Stimulated activated CD8-positive, alpha-beta memory T cell treated with anti-CD3 and anti-CD28 coated beads, Interleukin-7, amount 100 ng/mL, for 24 hours (primary cell): ENCODE measurements at places on chromosomes 2 and 18.

DNA sequence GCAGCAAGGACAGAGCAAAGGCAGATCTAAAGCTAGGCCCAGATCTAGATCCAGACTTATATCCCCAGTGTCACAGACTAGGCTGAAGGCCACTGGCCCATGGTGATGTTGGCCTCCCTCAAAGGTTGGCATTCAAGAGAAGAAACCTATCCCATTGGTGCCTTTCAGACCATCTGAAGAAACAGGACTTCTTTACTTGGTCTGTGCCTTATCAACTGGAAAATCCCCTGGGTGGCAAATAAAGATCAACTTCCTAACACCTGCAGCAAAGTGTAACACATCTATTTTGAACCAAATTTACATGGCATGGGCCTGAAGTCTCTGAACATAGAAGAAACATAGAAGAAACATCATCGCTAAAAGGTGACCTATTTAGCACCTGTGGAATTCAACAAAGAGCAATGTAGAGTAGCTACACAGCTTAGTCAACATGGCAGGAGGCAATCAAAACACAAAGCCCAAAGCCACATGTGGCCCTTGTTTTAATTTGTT, 35.8 kb downstream of the METTL4 start:
- no peak for DNase-seq

- no peak for DNase-seq
Observed at GRCh38 chr18:63145851-63146555, 173.6 kb downstream of the BCL2 start.

DNA sequence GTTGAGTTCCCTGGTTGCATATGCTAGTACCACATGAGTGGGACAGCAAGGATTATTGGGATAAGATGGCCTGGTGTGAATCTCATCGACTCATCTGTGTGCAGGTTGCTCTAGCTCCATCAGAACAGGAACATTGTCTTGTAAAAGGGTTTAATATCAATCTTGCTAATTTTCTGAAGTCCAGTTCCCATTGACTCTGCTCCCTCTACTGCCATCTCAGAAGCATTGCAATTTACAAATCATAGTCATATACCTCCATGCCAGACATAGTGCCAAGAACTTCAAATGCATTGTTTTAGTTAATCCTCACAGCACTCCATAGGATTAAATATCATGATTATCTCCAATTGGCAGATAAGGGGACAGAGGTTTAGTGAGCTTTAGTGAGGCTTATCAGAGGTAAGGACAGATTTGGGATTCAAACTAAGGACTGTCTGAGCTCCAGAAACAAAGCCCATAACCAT, 4.8 kb upstream of the STAT4 start:
- DNase-seq = no peak

DNA sequence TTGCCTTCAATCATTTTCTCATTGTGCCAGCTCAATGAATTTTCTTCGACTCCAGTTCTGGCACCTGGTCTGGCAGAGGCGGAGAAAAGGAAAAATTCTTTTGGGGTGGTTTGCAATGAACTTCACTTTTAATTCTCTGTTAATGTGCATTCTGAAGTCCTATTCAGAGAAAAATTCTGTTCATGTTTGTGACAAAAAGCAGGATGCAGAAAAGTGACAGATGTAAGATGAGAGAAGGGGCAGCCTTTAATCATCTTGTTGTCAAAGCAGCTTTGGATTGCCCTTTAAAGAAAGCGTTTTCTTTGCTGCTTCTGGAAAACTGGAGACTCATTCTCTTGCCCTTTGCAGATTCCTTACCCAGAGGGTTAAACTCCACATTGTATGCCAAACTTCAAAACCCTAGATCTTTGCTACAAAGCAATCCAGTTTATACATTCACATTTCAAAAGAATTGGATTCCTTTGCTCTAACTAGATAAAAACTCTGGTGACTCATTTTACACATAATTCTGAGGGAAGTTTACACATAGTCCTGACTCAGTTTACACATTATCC, 94.6 kb upstream of the CAVIN2 start:
- no peak for DNase-seq

DNA sequence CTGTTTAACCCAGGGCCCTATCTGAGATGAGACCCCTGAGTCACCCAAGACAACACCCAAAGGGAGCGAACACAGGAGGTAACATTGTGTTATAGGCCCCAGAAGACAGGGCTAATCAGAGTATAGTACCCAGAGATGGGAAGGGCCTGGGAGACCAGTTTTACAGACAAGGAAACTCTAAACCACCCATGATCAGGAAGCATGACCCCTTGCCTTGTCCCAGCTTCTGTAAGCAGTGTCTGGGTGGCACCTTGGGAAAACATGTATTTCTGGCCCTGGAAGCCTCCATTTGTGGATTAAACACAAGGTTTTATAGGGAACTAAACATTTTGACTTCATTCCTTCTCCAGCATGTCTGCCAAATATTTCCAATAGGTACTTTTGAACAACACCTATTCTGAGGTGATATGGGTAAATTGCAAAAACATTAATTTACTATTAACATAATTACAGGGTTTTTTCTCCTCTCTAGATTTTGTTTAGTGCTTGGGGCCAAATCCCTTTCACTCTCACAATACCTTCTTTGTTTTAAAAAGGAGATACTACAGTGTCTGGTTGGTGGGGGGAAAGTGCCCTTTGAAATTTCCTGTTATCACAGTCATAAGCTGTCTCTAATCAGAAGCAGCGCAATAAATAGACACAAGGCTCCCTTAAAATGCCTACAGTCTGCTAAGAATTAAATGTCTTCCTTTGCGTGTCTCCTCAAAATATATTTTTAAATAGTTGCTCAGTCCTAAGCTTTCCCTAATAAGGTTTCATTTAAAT, 341.1 kb downstream of the BCL11A start:
- DNase-seq = no peak

DNA sequence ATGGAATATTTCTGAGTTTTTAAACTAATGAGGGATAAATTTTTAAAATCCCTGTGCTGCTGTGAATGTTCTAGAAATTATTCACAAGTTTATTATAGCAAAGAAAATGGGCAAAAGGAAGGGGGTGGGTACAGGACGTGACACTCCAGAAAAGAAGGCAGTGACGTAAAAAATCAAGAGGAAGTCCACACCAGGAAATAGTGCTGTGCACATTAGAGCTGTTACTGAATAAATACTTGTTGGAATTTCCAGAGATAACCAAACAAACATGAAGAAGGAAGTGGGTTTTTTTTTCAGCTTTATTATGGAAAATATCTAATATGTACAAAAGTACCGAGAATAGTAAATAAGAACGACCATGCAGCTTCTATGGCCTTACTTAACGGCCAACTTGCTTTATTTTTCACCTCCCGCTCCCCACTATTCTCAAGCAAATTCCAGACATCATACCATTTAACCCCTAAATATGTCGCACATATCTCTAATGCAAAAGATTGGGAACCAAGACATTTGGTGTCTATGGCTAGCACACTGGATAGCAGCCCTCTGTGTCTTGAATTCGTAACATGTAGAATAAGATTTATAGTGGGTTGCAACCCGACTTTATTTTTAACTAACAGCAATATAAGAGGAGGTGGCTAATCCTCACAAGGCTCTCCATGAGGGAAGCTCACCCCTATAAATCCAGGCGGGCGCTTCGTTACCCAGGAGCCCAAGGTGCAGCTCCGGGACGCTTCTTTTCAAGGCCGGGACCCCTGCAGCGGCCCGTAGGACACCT, 580 bp upstream of the NDUFV2 start:
- no peak for DNase-seq

- DNase-seq = no peak
Observed at GRCh38 chr2:16644221-16644925, 21.3 kb downstream of the CYRIA start.

- peak; percentile 32 for DNase-seq
Observed at GRCh38 chr18:34977838-34978532, 63.2 kb upstream of the MAPRE2 start.

DNA sequence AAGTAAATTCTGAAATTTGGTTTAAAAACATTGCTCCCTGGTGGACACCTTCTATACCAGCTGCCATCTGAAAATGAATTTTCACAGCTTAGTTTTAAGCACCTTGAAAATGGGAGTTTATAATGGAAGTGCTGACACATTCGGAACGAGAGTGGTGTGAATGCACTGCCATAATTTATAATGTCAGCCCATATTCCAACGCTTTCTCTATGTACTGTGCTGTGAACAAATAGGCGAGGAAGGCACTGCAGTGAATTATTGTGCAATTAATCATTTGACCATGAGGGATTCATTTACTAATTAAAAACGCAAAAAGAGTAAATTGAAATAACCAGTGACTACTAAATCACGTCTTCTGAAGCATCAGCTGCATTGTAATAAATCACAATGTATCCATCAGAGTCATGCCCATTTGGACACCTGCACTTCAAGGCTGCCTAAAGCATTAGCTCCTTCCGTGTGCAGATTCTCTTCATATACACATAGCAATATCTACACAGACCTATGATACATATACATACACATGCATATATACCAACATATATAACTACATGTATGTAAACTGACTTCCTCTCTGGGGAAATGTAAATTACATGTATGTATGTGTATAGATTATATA, 699.8 kb downstream of the GALR1 start:
- no peak for DNase-seq

- DNase-seq = no peak
Observed at GRCh38 chr2:222709191-222709891, 37.9 kb downstream of the MOGAT1 start.

- no peak for DNase-seq
Observed at GRCh38 chr2:46365913-46366667, 68.9 kb downstream of the EPAS1 start.

DNA sequence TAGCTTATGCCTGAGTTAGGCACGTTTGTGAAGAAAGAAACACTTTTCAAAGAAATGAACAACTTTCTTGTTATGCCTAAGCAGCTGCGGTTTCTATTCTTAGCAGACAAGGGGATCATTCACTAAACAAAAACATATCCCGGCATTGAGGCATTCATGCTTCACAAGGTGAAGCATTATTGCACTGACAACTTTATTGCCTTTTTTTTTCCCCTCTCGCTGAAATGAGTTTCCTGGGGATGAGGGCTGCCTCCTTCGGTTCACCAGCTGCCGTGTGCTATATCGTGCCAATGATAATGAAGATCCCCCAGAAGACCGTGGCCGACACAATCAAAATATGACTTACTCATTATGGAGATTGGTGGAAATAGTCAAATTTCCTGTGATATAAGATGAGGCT, 288.2 kb upstream of the ST6GAL2 start:
- no peak for DNase-seq

DNA sequence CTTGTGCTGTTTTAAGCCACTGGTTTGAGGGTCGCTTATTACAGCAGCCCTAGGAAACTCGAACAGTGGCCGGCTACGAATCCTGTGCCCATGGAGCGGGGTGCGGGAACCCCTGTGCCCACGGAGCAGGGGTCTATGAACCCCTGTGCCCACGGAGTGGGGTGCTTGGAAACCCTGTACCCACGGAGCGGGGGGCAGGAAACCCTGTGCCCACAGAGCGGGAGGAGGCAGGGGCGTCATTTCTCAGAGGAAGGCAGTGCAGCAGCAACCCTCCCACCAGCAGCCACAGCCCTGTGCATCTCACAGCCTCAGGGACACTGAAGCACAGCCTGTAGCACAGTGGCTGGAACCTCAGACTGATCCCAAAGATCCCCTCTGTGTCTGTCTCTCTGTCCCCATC, 34.2 kb upstream of the GPC1 start:
- no peak for DNase-seq

- peak; percentile 28 for DNase-seq
Observed at GRCh38 chr2:176001281-176001915, 669 bp downstream of the LNPK start.

DNA sequence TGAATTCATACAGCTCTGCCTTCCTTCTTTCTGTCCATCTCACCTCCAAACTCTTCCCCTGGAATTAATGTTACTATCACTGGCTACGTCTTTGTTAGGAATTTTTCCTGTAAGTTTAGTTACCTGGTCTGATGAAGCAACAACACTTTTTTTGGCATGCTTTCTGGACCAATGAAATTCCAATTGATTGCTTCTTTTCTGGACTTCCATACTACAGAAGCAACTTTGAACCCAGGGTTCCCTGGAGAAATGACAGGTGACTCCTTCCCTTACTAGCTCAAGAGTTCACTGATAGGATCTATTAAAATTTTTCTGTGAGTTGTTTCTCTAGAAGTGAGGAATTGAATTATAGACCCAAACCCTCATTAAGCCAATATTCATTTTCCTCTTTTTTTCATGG, 41.4 kb upstream of the STPG4 start:
- DNase-seq = no peak

DNA sequence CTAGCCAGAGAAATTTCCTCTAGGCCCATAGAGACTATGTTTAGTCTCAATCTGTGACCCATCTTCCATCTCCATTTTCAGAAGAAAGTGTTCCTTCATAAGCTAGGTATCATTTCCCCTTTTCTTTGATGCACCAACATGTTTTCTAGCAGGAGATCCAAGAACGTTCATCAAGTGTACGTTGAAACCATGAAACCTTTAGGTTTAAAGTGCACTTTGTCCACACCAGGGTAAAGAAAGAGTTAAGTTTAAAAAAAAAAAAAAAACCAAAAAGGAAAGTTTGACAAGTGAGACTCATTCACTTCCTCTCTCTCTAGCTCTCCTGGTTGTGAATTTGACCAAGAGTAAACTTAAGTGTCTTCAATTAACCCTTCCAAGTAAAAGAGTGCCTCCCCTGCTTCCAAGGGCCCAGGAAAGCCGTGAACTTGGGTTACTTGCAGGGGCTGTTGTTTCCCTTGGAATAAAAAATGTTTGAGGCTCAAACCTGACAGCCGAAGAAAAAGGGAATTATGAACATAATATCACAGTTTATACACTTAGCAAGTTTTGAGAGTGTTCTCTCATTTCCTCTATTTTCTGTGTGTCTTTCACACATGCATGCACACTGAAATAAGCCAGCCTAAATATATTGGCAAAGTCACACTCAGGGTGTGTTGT, 56.7 kb downstream of the LBH start:
- DNase-seq = no peak

DNA sequence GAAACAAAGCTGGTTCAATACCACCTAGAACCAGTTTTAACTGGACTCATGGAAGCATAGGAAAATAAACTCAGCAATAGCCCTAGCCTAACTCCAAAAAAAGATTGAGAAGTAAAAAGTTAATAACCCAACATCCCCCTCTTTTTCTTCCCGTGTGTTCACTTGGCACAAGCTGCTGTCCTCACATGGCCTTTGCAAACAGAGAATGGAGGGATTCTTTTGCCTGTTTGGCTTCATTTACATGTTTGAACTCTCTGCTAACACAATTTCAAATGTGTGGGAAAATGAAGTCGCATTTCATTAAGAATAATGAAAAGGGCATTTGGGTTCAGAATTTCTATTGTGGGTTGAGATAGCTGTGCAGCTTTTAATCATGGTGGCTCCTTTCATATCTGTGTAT, 589.2 kb upstream of the LRRTM1 start:
- no peak for DNase-seq

DNA sequence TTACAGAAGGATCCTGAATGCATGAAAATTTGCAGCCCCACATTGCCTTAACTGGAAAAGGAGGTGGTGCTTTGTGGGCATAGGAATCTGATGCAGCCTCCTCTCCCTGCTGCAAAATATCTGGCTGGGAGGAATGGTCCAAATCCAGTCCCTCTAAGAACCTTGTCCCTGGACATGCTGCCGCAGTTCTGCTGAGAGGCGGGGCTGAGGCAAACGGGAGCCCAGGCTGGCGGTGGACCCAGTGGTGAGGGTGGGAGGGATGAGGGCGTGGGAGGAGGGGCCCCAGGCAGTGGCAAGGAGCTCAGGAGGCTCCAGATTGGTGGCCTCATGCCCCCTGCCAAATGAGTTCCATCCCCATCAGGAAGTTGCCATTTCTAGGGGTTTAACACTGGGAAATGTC, 36.2 kb downstream of the ZAP70 start:
- DNase-seq = no peak

- no peak for DNase-seq
Observed at GRCh38 chr2:30741576-30741975, 65.7 kb downstream of the CAPN13 start.

- DNase-seq = no peak
Observed at GRCh38 chr18:48318436-48318835, 90.7 kb downstream of the ZBTB7C start.
